ENCODE measurements at places on chromosomes 6 and 20. TPM values are rescaled to one million over a fixed set of nuclear protein-coding genes. Genes with fewer than 3 reads are reported as not detected.
A peak's percentile ranks its signal among the peaks of the same experiment; 100 is the strongest.

DNA sequence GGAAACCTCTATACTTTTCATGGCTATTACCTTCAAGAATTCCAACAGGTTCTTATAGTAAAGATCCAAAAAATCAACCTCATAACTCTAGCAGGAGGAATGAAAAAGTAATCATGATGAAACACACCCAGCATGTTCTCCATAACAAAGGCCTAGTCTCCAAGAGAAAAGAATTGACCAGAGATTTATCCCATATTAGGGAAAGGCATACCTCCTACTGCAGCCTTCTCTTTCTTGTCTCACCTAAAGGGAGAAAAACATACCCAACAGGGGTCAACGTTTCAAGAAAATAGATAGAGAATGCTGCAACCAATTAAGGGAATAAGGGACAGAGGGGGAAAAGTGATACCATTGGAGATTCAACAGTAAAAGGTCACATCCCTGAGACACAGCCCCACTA lies 262.5 kb downstream of the FRK start:
- peaks cover 13% of the 10 kb centered on the region for H3K4me1 ChIP-seq
- no peak overlapping the region for H3K27ac ChIP-seq
- DNase-seq, result no peak
- H3K36me3 ChIP-seq, result no peaks in the 10 kb centered on the region
- H3K27me3 ChIP-seq, result peaks cover 6% of the 10 kb centered on the region

DNA sequence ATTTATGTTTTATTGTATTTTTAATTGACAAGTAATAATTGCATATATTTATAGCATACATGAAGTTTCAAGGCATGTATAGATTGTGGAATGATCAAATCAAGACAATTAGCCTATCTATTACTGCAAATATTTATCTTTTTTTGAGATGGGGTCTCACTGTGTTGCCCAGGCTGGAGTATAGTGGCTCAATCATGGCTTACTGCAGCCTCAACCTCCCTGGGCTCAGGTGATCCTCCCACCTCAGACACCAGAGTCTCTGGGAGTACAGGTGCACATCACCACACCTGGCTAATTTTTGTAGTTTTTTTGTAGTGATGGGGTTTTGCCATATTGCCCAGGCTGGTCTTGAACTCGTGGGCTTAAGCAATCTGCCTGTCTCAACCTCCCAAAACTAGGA lies 16.2 kb upstream of the FUCA2 start:
- DNase-seq, result no peak
- H3K27ac ChIP-seq, result no peak overlapping the region
- peaks cover 7% of the 10 kb centered on the region for H3K4me1 ChIP-seq
- no peaks in the 10 kb centered on the region for H3K27me3 ChIP-seq

- DNase-seq, result no peak
- peaks cover 15% of the 10 kb centered on the region for H3K27me3 ChIP-seq
- H3K4me3 ChIP-seq, result no peak overlapping the region
- no peak overlapping the region for H3K27ac ChIP-seq
Observed at GRCh38 chr6:12803486-12803885, 86.9 kb downstream of the PHACTR1 start.

DNA sequence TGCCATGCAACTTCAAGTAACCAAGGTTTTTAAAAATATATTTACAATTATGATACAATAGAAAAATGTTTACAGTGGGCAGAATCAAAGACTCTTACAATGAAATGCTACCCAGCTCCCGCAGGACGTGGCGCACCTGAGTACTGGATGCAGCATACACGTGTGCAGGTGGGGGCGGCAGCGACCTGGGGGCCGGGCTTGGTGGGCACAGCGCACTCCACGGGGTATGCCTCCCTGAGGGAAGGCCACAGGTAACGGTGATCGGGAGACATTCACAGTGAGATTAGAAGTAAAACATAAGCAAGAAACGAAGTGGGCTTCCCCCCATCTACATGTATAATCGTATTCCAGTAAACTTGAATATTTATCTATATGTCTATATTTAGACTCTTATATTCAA lies 54.2 kb downstream of the WDR27 start:
- no peak overlapping the region for H3K4me3 ChIP-seq
- H3K27me3 ChIP-seq, result no peaks in the 10 kb centered on the region
- peaks cover 3% of the 10 kb centered on the region for H3K36me3 ChIP-seq
- no peaks in the 10 kb centered on the region for H3K4me1 ChIP-seq
- no peak for DNase-seq

DNA sequence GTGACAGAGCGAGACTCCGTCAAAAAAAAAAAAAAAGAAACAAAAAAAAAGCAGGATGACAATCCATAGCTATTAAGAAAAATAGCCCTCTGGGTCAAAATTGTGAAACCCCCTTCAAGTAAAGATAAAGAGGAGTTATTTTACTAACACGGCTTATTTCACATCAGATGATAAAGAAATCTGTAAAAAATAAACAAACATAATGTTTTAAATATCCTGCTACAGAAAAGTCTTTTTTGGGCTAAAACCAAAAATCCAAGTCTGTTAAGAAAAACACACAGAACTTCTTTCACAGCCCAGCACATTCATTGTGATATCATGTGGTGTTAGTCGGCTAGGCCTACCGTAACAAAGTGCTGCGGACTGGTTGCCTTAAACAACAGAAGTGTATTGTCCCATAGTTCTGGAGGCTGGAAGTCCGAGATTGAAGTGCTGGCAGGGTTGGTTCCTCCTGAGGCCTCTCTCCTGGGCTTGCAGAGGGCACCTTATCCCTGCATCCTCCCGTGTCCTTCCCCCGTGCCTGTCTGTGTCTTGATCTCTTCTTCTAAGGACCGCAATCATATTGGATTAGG lies 239.2 kb upstream of the TAB2 start:
- no peaks in the 10 kb centered on the region for H3K27me3 ChIP-seq
- no peaks in the 10 kb centered on the region for H3K36me3 ChIP-seq
- H3K4me3 ChIP-seq, result no peak overlapping the region
- DNase-seq, result no peak

DNA sequence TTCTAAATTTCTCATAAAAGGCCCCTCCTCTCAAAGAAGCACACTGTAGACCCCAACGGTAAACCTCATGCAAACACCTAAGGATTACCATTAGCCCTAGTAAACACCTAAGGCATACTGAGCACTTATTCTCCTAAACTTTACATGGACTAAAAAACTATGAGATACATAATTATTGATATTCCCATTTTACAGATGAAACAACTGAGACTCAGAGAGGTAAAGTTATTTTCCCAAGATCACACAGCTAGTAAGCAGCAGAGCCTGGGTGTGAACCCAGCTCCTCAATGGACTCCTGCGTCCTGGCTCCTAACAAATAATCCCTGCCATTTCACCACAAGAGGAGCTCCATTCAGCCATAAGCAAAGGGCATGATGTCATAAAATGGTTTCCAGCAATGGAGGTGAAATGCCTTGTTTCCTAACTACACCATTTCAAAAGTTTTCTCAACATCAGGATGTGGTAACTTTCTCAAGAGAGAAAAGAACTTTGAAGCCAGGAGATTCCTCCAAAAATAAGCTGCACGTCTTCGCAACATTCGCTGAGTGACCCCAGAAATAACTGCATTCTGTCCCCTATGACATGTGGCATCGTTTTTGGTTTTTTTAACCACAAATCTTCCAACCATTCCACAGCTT lies 4.1 kb downstream of the ATP9A start:
- no peaks in the 10 kb centered on the region for H3K27me3 ChIP-seq
- peaks cover 25% of the 10 kb centered on the region for H3K4me1 ChIP-seq

GRCh38 chr6:122401104-122401503 lies 1.7 kb downstream of the HSF2 start:
- H3K27ac ChIP-seq, result peak overlapping the region; percentile 53
- DNase-seq, result no peak
- H3K27me3 ChIP-seq, result no peaks in the 10 kb centered on the region
- peak overlapping the region; percentile 91 for H3K4me3 ChIP-seq
- H3K36me3 ChIP-seq, result no peaks in the 10 kb centered on the region

GRCh38 chr20:417801-418342 lies 9.8 kb downstream of the RBCK1 start:
- H3K27ac ChIP-seq, result no peak overlapping the region
- no peaks in the 10 kb centered on the region for H3K4me1 ChIP-seq
- H3K4me3 ChIP-seq, result no peak overlapping the region
- DNase-seq, result no peak

GRCh38 chr6:139940741-139941729 lies 566.6 kb upstream of the CITED2 start:
- H3K4me1 ChIP-seq, result peaks cover 52% of the 10 kb centered on the region
- no peaks in the 10 kb centered on the region for H3K36me3 ChIP-seq
- no peak for DNase-seq
- peak overlapping the region; percentile 96 for H3K27ac ChIP-seq
- no peak overlapping the region for H3K4me3 ChIP-seq
- H3K27me3 ChIP-seq, result no peaks in the 10 kb centered on the region

GRCh38 chr6:124282541-124282940 lies 478.9 kb downstream of the NKAIN2 start:
- H3K27me3 ChIP-seq, result no peaks in the 10 kb centered on the region
- no peaks in the 10 kb centered on the region for H3K4me1 ChIP-seq
- no peaks in the 10 kb centered on the region for H3K36me3 ChIP-seq

Gene BFSP1
- total RNA-seq, result 11.7 TPM

- H3K36me3 ChIP-seq, result peaks cover 7% of the 10 kb centered on the region
- H3K27ac ChIP-seq, result no peak overlapping the region
- peaks cover 22% of the 10 kb centered on the region for H3K4me1 ChIP-seq
- H3K27me3 ChIP-seq, result no peaks in the 10 kb centered on the region
- no peak for DNase-seq
Observed at GRCh38 chr6:43669050-43669921, 18.3 kb downstream of the MRPS18A start.

- no peaks in the 10 kb centered on the region for H3K27me3 ChIP-seq
- peak overlapping the region; percentile 72 for H3K27ac ChIP-seq
- DNase-seq, result no peak
Observed at GRCh38 chr6:144305567-144305966, 20.4 kb downstream of the UTRN start.

- no peaks in the 10 kb centered on the region for H3K36me3 ChIP-seq
- H3K4me1 ChIP-seq, result peaks cover 6% of the 10 kb centered on the region
- no peak for DNase-seq
- H3K4me3 ChIP-seq, result no peak overlapping the region
Observed at GRCh38 chr6:5744497-5744896, 262.2 kb downstream of the NRN1 start.

- H3K27me3 ChIP-seq, result peaks cover 23% of the 10 kb centered on the region
- peaks cover 10% of the 10 kb centered on the region for H3K4me1 ChIP-seq
- no peak for DNase-seq
- H3K27ac ChIP-seq, result no peak overlapping the region
Observed at GRCh38 chr20:25000268-25000801, 7.8 kb upstream of the APMAP start.

DNA sequence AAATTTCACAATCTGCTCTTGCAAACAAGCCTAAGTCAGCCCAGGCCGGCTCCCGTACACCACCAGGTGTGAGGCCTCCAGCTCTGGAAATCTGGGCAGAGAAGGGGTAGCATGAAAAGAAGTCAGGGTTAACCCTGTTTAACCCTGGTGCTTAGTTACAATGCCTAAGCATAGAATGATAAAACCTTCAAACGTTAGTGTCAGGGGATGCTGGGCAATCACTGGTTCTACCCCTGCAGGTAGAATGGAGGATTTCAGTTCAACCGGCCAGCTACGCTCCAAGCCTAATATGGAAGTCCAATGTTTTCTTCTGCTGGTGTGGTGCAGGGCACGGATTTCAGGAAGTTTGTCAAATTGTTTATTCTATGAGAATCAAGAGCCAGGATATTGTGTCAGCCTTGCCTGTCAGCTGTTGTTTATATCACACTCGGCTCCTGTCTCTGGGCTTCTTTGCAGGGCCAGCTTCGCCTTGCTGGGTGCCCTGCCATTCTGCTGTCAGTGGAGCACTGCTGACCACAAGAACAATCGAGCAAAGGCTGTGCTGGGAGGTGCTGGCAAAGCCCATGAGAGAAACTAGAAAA lies 20.2 kb upstream of the CD93 start:
- no peak overlapping the region for H3K4me3 ChIP-seq
- peak; percentile 28 for DNase-seq
- peaks cover 10% of the 10 kb centered on the region for H3K4me1 ChIP-seq

GRCh38 chr6:124888581-124889371 lies 73.5 kb upstream of the RNF217 start:
- no peaks in the 10 kb centered on the region for H3K27me3 ChIP-seq
- peak overlapping the region; percentile 92 for H3K27ac ChIP-seq
- peaks cover 35% of the 10 kb centered on the region for H3K4me1 ChIP-seq

GRCh38 chr6:50123688-50124087 lies 74.0 kb upstream of the DEFB112 start:
- H3K4me1 ChIP-seq, result no peaks in the 10 kb centered on the region
- H3K27ac ChIP-seq, result no peak overlapping the region
- DNase-seq, result no peak
- H3K36me3 ChIP-seq, result no peaks in the 10 kb centered on the region

Gene BANF2
- total RNA-seq, result not detected

Gene EPPIN
- not detected for total RNA-seq

DNA sequence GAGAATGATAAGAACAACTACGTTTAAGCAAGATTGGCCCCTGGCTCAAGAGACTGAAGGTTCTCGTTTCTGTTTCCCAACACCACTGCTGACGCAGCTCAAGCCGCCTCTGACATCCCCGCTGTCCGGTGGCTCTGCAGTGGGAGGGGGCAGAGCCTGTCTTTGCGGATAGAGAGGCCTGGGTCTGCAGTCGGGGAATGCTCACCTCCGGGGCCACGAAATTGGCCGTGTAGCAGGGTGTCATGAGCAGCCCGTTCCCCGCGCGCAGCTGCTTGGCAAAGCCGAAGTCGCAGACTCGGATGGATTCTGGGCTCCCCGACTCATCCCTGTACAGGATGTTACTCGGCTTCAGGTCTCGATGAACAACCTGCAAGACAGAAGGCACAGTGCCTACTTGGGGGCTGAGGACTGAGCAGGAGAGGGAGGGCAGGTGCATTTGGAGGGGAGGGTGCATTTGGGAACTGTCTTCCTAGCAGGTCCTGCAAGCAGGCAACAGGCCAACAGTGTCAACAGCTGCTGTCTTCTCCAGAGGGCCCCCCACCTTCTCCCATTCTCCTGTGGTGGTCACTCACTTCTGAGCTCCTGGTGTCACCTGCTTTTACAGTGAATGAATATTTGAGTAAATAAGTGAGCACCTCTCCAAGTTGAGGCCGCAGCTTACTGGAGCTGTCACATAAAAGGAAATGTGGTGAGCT lies 40.5 kb upstream of the MPC1 start:
- no peaks in the 10 kb centered on the region for H3K27me3 ChIP-seq
- no peak overlapping the region for H3K27ac ChIP-seq
- peaks cover 32% of the 10 kb centered on the region for H3K36me3 ChIP-seq
- H3K4me3 ChIP-seq, result no peak overlapping the region
- peak; percentile 80 for DNase-seq

- H3K4me3 ChIP-seq, result no peak overlapping the region
- H3K27me3 ChIP-seq, result no peaks in the 10 kb centered on the region
- DNase-seq, result no peak
- peak overlapping the region; percentile 68 for H3K27ac ChIP-seq
- H3K36me3 ChIP-seq, result no peaks in the 10 kb centered on the region
- H3K4me1 ChIP-seq, result peaks cover 45% of the 10 kb centered on the region
Observed at GRCh38 chr20:50283922-50284810, 93.5 kb downstream of the CEBPB start.

Gene TP53TG5
- not detected for total RNA-seq

DNA sequence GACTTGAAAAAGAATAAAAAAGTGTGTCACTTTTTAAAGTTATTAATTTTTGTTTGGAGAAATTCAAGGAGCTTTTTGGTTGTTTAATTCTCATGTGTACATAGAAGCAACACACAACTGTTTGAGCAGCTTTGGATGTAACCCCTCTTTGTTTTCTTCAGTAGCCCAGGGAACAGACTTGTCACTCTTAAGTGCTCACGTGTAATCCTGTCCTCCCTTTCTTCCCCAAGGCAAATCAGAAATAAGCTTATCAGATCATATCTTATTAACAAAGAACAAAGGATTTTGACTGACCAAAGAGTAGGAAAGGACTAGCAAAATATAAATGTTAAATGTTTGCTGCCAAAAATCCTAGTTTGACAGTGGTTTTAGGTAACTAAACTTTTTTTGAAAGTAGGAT lies 7.3 kb upstream of the FLRT3 start:
- no peak for DNase-seq
- no peaks in the 10 kb centered on the region for H3K36me3 ChIP-seq
- H3K4me3 ChIP-seq, result no peak overlapping the region
- no peak overlapping the region for H3K27ac ChIP-seq
